Gastrocnemius medialis (tissue), 4 donors: ENCODE measurements at places on chromosomes 4 and X.

GRCh38 chr4:58936436-58936835 lies 1826.3 kb upstream of the IGFBP7 start:
- DNase-seq, result no peak

DNA sequence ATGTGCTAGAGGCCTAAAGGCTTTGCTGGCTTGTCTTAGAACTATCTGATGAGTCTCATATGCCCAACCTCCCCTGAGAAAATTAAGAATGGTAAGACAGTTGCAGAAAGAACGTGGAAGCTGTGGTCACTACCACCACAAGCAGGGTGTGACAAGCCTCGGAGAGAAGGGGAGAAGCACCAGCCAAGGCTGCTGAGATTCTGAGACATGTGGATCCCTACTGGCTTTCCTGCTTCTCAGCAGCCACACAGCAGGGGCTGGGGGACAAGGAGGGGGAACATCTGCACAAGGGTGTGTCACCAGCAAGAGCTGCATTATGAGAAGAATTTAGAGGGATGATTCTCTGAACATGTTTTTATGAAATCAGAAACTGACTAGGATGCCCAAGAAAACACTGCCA lies 19.4 kb downstream of the TAPT1 start:
- DNase-seq, result no peak

DNA sequence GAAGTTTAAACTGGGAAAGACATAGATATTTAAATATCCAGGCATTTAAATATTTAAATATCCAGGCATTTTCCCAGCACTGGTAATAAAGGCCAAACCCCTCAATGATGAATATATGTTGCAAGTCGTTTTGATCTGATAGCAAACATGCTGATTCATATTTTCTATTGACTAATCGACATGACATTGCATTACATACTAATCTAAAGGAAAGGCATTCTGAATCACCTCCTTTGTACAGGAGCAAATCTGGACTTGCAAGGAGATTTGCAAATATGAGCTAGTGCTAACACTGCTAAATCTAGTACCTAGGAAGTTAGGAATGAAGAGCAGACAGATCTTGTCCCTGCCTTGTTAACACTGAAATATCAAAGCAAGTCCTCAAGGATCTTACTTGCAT lies 207.3 kb downstream of the SLC7A11 start:
- no peak for DNase-seq

DNA sequence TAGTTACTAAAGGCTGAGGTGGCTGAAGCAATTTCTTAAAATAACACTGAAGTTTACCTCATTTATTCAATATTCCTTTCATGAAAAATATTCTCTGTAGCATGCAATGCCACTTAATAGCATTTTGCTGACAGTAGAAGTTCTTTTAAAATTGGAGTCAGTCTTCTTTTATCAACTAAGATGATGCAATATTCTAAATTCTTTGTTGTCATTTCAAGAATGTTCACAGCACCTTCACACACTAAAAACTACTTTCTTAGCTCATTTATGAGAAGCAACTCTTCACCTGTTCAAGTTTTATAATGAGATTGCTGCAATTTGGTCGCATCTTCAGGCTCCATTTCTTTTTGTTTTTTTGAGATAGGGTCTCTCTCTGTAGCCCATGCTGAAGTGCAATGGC lies 48.8 kb downstream of the ANAPC10 start:
- DNase-seq, result no peak

GRCh38 chrX:48829016-48829735 lies 2.9 kb downstream of the ERAS start:
- DNase-seq, result no peak
